NCI-H1930 (cell line): ENCODE measurements at places on chromosomes 4 and X.

DNA sequence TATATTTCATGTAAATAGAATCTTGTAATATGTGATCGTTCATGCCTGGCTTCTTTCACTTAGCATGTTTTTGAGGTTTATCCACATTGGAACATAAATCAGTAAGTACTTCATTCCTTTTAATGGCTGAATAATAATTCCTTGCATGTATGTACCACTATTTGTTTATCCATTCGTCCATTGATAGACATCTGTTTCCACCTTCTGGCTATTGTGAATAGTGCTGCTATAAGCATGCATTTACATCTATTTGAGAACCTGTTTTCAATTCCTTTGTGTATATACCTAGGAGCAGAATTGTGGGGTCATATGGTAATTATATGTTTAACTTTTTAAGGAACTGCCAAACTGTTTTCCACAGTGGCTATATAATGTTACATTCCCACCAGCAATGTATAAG lies 356.7 kb upstream of the DIPK2B start:
- DNase-seq: no peak

GRCh38 chr4:39456946-39457763 lies 1.6 kb downstream of the RPL9 start:
- no peak for DNase-seq

- DNase-seq: no peak
Observed at GRCh38 chrX:23662853-23663252, 4.4 kb upstream of the PRDX4 start.

DNA sequence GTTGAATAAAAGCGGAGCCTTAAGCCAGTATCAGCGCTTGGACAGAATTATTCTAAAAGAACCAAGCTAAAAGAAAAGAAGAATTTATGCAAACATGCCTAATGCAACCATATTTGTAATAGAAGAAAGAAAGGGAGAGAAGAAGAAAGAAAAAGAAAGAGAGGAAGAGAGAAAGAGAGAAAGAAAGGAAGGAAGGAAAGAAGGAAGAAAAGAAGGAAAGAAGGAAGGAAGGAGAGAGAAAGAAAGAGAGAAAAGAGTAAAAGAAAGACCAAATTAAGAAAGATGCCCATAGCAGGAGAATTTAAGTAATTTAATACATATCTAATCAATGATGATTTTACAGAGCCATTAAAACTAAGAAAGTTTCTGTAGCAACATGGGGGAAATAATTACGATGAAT lies 30.9 kb upstream of the TMEM150C start:
- no peak for DNase-seq

- DNase-seq: no peak
Observed at GRCh38 chrX:41386222-41386990, 52.4 kb downstream of the DDX3X start.

DNA sequence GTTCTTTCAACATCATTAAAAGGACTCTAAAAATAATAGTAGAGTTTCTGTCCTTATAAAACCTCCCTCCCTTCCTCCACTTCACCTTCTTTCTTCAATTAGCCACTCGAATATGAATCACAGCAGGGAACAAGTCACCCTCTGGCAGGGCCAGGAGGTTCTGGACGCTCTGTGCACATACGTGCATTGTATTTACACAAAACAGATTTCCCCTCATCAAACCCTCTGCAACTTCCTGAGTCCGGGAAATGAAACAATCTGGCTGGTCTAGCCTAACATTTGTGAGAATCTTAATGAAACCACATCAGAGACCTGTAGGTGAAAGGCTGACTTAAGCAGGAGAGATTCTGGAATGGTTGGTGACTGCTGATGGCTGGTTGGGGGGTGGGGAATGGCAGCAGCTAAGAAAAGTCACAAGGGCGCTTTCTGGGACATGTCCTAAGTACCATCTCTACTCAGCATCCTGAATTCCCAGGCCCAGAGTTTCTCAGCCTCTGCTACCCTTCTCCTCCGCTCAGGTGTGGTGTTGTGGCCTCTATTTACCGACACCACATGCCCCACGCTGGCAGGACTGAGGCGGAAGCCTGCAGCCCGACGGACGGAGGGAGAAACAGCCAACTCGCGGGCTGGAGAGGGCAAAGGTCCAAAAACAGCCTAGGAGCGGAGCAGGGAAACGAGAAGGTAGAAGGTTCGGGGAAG lies 1.0 kb downstream of the ZDHHC9 start:
- no peak for DNase-seq

GRCh38 chrX:44162964-44163475 lies 180.5 kb downstream of the EFHC2 start:
- DNase-seq: no peak

GRCh38 chrX:8591501-8591900 lies 126.9 kb downstream of the VCX3B start:
- DNase-seq: no peak

DNA sequence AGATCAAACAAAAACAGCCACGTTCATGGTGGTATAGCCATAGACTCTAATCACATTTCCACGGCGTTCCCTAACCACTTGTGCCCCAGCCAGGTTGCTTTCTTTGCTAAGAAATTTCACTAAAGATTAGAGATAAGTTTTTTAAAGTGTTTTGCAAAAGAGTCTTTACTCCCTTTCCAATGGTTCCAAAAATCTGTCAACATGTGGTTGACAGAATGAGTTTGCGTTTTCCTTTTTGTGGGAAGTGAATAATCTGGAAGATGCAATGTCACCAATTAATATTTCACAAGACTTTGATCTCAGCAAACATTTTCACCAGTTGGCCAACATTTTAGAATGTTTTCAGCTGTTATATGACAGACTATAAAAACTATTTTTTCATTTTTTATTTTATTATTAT lies 35.3 kb downstream of the CXCL1 start:
- no peak for DNase-seq
